ENCODE measurements at places on chromosomes 12 and 14. TPM values are rescaled to one million over a fixed set of nuclear protein-coding genes. Genes with fewer than 3 reads are reported as not detected.

Gene SYT1
- total RNA-seq, result 5.8 TPM

Gene C12orf50
- not detected for total RNA-seq

Gene MGAT4C
- total RNA-seq, result under 0.01 TPM

Gene SAMD15
- 2.5 TPM for total RNA-seq

Gene USP44
- 0.58 TPM for total RNA-seq

Gene RASSF3
- total RNA-seq, result 29.3 TPM

Gene BCL2L14
- total RNA-seq, result not detected

All from regular cardiac myocyte (primary cell).